ENCODE measurements at places on chromosomes 5 and 9.
A peak's percentile ranks its signal among the peaks of the same experiment; 100 is the strongest.

DNA sequence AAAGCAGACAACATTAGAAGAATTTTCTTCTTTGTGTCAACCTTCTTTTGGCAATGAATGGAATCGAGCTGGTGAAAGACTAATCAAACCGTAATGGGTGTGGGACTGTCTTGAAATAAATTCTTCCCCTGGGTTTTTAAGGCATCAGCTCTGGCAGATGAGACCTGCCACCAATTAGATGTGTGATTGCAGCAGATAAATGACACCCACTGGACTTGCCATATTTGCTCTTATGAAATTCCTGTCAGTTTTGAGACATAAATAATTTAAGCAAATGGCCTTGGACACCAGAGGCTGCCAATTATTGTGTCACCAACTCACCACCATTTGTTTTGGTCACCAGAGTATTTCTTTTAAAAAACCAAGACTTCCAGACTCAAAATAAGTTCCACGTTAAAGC is 135.9 kb upstream of the RGMB start:
- DNase-seq: no peak

DNA sequence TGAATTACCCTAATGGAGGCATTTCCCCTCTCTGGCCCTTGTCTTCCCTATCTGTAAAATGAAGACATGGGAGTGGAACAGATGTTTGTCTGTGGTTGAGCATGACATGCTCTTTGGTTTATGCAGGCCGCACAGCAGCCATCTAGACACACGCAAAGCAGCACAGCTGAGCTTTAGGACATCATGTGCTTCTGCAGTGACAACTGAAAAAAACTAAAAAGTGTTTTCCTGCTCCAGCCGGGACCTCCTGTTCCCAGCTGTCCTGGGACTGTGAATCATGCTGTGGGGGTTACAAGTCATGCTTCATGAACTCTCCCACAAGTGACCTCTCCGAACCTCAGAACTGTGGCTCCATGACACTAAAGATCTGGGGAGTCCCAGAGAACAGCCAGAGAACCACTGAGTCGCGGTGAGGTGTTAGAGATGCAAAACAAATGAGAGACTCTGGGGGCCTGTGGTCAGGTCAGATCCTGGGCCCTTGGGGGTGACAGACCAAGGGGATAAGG is 1.7 kb downstream of the SMIM3 start:
- no peak for DNase-seq

- peak; percentile 49 for DNase-seq
Measured at GRCh38 chr5:58459146-58460001, 512 bp downstream of the PLK2 start.

GRCh38 chr5:22598796-22599195 is 254.3 kb downstream of the CDH12 start:
- DNase-seq: no peak

DNA sequence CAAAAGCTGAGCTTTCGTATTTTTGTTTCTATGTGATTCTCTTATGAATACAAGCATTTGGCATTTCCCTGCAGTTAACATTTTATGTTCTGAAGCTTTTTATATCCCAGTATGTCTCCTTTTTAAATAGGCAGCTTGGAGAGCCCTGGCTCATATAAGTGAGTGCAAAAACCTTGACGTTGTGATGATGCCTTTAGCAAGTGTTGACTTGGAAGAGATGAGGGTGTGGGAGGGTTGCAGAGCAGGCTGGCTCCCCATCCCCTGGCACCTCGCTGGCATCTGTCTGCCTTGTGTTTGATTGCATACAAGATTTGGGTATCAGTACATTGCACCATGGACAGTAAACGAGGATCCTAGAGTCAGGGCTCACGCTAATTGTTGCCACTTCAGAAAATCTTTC is 42.1 kb upstream of the DIRAS2 start:
- DNase-seq: no peak

DNA sequence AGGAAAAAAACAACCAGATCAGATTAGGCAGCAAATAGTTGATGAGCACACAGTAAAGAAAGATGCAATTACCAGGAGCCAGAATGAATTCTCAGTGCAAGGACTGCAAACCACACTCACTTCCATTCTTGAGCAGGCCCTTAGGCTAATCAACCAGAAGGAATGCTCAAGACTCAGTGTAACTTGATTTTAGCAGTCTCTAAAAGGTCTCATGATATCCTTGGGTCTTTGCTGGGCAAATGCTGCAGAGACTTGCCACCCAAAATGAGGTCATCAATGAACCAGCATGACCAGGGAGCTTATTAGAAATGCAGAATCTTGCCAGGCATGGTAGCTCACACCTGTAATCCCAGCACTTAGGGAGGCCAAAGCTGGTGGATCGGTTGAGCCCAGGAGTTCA is 20.1 kb upstream of the TMEM245 start:
- DNase-seq: no peak

GRCh38 chr9:69579760-69580581 is 92.2 kb downstream of the APBA1 start:
- no peak for DNase-seq

DNA sequence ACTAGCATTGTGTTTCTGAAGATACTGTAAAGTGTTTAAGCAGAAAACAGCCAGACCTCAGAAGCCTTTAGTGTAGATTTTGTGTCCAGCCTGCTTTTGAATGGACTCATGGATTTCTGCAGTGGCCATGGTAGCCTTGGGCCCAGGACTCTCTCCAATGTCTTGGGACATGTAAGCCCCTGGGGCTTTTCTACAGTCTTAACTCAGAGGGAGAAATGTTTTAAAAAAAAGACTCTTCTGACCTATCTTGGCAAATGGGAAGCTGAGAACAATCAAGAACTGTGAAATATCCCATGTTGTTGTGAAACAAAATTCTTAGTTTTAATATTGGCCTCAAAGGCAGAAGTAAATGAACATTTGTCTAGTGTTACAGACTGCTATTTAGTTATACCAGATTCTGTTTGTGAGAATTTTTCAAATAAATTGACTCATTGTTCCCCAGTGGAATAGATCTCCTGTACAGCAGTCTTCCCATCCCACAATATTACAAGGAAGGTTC is 112.5 kb upstream of the DMAC1 start:
- no peak for DNase-seq

- DNase-seq: no peak
Measured at GRCh38 chr5:75091597-75091996, 39.2 kb upstream of the GCNT4 start.

GRCh38 chr5:96651047-96651446 is 11.1 kb upstream of the CAST start:
- no peak for DNase-seq

DNA sequence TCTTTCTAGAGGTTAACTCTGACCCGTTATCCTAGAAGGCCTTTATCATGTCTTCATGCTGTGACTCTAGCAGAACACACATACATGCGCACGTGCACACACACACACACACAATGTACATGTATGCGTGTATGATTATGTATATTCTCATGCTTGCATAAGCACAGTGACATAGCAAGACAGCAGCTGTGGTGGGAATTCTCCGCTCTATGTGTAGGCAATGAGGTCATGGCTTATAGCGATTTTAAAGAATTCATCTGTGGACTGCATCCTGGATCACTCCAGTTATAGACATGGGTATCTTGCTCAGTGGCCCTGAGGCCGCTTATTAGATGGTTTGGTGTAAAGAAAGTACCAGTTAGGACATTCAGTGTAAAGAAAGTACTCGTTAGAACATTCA is 106.2 kb downstream of the FBXL7 start:
- no peak for DNase-seq

- DNase-seq: no peak
Measured at GRCh38 chr5:135695656-135696313, 117.0 kb upstream of the CXCL14 start.

DNA sequence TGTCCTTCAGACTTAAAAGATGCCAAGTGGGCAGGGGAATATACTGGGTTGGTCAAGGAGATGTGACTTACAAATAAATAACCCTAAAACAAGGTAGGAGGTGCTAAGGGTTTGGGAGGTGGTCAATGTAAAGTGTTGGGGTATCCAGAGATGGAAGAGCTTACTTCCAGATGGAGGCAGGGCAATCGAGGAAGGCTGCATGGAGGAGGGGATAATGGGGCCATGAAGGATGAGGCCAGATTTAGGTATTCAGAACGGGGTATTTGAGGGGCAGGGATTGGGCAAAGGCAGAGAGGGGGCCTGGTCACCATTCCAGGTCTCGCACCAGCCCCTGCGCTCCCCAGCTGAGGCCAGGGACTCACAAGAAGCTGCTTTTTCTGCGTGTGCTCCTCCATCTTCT is 57.9 kb upstream of the FBXW11 start:
- no peak for DNase-seq

DNA sequence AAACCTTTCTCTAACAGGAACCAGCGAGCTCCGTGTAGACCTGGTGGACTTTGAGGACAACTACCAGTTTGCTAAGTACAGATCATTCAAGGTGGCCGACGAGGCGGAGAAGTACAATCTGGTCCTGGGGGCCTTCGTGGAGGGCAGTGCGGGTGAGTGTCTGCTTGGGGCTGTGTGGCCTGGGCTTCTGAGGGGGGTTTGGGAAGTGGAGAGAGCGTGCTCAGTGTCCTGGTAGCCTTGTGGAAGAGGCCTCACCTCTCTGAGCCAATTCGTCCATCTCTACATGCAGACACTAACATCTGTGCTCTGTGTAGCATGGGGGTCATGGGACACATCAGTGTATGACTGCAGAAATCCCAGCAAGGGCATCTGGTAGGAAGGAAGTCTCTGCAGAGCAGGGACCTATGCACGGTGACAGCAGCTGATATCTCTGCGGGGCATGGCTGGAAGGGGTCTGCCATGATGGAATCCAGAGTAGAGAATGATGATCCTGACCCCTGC is 5.9 kb downstream of the FCN2 start:
- DNase-seq: no peak

DNA sequence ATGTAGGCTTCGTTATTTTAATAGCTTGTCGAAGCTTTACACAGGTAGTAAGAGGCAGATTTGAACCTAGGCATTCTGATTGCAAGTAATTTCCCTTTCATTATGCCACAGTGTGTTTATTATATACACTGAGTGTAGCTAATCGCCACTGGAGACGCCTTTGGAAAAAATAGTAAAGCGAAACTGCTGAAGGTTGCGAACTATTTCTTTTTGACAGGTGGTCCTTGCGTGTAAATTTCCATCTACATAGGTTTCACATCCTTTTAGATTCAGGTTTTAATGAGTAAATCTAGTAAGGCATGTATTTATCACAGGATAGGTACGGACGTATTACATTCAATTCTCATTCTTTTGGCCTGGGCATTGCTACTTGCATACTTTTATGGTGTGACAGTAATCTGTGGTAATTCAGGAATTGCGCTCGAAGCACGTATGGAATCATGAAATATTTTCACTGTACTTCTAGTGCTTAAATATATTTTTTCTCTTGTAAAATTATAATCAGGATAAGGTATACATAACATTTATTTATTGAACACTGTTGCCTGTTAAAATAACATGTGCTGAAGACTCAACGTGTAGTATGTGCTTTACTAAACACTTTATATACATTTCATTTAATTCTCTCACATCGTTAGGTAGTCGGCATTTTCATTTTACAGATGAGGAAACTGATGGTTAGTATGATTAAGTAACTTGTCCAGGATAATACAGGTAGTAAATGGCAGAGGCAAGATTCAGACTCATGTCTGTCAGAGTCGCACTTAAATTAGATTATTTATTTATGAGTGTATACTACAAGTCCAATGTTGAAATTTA is 1.8 kb downstream of the MARCHF6 start:
- DNase-seq: no peak
